ENCODE measurements at places on chromosomes 11 and 22. TPM values are rescaled to one million over a fixed set of nuclear protein-coding genes. Genes with fewer than 3 reads are reported as not detected.
A peak's percentile ranks its signal among the peaks of the same experiment; 100 is the strongest.

GRCh38 chr22:36868546-36869181 lies 7.9 kb downstream of the NCF4 start:
- no peak for DNase-seq

DNA sequence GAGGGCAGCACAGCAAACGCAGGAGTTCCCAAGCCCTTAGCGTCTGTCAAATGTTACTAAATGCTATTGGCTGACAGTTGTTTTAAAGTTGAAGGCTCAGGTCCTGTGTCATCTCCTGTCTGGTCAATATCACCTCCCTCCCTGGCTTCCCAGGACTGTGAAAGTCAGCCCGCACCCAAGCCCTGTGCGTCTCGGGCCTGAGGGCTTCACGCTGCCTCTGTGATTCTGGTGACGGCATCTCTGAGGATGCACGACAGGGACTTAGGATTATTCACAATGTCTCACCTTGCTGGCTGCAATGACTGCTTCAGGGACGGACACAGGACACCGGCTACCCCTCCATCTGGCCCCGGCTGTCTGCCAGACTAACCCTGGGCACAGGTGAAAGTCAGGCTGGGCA lies 415.3 kb downstream of the CTTN start:
- DNase-seq, result no peak

GRCh38 chr22:27513021-27513420 lies 288.5 kb downstream of the MN1 start:
- DNase-seq, result no peak

DNA sequence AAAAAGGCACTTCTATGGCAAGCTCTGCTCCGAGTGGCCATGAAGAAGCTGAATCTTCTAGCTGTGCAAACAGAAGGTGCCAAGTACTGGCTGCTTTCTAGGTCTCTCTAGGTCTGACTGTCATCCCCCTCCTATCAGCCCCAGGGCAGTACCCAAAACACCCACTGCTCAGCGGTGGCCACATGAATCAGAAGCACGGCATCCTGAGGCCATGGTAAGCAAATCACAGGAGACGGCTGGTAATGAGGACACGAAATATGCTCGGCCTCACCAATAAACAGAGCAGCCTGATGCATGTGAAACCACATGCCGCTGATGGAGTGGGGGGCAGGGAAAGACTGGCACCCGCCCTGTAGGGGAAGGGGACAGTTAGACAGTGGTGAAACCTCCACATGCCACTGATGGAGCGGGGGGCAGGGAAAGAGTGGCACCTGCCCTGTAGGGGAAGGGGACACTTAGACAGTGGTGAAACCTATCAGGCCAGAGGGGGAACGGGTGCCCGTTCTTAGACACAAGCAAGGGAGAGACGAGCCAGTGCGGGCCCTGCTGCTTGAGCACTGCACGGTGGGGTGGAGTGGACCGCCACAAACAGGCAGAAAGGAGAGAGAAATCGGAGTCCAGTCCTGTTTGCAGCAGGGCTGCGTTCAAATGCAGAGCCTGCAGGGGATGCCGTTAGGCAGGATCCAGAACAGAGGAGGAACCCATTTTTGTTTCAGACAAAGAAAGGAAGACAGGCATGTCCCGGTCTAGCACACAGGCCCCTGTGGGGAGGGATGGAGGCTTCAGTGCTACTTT lies 29.9 kb upstream of the MOB2 start:
- DNase-seq, result peak; percentile 34

GRCh38 chr11:126186708-126187529 lies 24.5 kb downstream of the RPUSD4 start:
- no peak for DNase-seq

GRCh38 chr22:20117633-20118299 lies 740 bp upstream of the TRMT2A start:
- DNase-seq, result peak; percentile 38

DNA sequence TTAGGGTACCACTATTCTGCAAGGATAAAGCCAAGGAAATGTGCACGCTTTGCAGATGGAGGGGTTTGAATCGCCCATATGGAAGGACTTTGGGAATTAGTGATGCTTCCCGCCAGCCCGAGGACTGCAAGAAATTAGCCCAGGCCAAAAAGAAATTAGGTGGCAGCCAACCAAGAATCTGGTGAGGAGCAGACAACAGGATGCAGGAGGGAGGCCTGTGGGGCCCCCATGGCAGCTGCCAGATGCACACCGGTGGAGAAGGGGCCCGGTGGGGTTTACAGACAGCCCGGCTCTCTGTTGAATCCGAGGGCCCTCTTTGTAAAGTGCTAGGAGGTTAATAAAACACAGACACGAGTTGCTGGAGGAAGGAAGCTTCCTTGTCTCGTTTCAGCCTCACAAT lies 73.5 kb downstream of the TIMP3 start:
- DNase-seq, result no peak

DNA sequence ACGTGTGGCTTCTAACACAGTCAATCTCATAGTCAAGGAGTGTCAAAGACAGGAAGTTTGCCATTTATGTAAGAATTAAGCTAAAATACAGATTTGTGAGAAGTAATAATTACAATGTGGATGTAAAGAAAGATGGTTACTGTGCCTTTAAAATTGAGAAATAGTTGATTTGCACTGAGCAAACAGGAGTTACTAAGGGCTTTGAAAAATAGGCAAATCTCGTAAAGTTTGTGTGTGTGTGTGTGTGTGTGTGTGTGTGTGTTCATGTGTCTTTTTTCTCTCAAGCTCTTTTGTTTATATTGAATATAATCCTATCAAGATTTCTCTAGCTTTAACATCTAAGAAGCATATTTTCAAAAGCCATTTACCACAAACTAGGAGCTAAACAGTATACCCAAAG lies 2284.5 kb downstream of the LRRC4C start:
- DNase-seq, result no peak

DNA sequence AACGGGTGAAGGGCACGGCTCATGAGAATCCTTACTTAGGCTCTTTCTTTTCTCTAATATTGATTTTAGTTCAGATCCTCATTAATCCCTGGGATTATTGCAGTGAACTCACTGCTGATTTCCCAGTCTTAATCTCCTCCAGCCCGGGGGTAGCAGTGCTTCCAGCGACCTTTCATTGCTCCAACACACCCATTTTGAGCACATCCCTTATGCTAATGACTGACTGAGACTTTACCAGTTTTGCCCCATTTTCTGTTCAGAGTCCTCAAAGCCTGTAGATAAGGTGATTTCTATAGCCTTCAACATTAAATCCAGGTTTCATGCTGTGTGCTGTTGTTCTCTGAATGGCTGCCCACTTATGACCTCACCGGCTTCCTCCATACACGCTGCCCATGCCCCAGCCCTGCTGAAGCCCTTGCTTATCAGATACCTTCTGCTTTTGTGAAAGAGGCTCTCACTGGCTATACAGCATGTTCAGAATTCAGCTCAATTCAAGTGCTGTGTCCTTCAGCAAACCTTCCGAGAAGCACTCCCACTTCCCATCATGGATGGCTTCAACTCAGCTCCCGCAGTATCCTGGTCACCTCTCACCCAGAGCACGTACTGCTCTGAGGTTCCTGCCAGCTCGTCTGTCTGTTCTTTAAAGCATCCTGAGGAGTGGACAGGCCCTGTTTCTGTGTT lies 49.0 kb downstream of the PPFIA1 start:
- no peak for DNase-seq

GRCh38 chr11:62446091-62446490 lies 27.3 kb downstream of the SCGB1A1 start:
- DNase-seq, result peak; percentile 62

FSHB gene
- not detected for total RNA-seq

ARHGAP20 gene
- 1.6 TPM for total RNA-seq

- DNase-seq, result no peak
Measured at GRCh38 chr11:78834886-78835285, 260.2 kb upstream of the NARS2 start.

DNA sequence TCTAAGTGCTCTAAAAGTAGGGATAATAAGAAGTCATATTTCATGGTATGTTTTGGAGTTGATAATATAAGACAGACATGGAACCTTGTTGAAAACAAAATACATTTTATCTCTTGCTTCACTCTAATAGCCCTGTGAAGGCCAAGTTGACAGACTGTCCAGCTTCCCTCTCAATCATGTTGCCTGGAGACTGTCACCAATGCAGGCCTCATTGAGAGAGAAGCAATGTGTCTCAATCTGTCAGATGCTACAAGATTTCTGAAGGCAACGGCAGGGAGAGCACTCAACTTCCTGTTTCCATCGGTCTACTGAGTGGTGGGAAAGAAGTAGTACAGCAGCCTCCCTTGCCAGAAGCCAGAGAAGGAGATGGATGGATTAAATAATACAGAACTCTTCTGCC lies 23.6 kb upstream of the FJX1 start:
- DNase-seq, result no peak

DNA sequence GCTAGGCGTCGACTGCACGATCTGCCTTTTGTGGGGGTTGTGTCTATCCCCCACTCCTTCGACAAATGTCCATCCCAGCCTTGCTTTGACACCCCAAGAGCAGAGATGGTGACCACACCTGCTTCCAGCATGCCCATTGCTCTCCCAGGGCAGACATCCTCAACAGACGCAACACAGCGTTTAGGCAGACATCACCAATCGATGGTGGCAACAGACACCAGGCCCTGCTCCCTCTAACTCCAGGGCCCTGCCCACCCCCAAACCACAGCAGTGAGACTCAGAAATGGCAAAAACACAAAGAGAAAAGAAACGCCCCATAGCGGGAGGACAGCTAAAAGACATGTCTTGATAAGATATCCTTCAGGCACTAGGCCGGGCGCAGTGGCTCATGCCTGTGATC lies 150.9 kb downstream of the CRYBB2 start:
- no peak for DNase-seq

DNA sequence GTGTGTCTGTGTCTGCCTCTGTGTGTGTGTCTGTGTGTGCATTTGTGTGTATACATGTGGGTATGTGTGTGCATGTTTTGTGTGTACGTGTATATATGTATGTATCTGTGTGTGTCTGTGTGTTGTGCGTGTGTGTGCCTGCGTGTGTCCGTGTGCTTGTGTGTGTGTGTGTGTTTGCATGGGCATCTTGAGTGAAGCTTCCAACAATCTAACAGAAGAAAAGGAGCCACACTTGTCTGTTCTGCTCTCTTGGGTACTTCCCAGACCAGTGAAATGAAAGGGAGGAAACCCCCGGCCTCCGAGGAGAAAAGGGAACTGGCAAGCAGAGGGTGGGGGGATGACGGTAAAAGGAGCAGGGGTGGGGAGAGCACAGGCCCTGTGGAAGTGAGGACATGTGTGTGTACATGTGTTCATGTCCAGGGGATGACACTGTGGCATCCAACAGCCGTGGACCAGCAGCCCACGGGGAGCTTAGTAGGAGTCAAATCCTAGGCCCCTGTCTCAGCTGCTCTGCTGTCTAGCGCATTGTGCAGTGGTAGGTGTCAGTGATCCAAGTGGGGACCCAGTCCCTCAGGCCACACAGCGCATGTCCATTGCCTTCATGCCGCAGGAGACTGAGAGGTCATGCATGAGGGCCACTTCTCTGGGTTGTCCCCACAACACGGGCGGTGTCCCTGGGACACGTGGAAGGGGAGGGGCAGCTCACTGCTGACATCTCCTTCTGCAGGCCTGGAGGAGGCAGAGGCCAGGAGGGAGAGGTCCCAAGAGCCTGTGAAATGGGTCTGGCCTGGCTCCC lies 8.1 kb downstream of the CSF2RB start:
- no peak for DNase-seq

DNA sequence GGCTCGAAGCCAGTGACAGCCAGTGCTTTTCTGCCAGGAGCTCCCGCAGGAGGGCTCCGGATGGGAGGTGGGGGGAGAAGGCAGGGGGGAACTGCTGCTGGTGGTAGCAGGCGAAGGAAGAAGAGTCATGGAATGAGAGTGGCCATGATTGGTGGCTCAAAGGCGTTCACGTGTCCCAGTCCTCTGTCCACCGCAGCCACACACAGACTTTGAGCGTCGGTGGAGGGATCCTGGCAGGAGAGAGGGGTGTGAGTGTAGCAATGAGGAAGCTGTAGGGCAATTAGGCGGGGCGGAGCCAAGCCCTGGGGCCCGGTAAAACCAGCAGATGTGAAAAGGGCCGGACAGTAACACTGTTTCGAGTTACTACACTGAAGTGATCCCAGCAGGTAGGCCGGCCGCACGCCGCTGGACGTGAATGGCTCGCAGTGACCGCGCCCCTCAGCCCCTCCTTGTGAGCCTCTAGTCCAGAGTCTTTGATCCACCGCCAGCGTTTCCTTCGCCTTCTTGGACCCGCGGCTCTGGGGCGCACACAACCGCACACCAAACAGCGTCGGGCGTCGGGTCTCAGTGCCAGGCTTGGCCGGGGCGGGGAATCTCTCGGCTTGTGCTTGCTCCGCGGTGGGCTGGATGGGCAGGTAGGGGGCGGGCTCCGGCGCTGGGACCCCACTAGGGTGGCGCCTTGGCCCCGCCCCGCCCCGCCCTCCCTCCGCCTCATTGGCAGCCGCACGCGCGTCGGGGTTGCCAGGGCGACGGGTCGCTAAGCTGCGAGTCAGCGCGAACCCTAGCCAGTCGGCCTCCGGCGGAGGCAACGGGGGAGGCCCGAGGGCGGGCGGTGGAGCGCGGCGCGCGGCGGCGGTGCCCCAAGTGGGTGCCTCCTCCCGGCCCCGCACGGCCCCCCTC lies at the start of gene LRRC10B:
LRRC10B (plus strand) TSS at position 788 of the 900 bp plus-strand sequence. CDS start 250 bp downstream, outside the sequence.
- peak; percentile 90 for DNase-seq

GRCh38 chr11:76096552-76096951 lies 109.8 kb downstream of the WNT11 start:
- DNase-seq, result no peak

FAM227A gene
- total RNA-seq, result 1.3 TPM

GLB1L2 gene
- 27.9 TPM for total RNA-seq

- DNase-seq, result no peak
Measured at GRCh38 chr11:30763951-30764350, 177.8 kb upstream of the MPPED2 start.

- DNase-seq, result no peak
Measured at GRCh38 chr11:116563028-116563711, 209.6 kb downstream of the BUD13 start.

DNA sequence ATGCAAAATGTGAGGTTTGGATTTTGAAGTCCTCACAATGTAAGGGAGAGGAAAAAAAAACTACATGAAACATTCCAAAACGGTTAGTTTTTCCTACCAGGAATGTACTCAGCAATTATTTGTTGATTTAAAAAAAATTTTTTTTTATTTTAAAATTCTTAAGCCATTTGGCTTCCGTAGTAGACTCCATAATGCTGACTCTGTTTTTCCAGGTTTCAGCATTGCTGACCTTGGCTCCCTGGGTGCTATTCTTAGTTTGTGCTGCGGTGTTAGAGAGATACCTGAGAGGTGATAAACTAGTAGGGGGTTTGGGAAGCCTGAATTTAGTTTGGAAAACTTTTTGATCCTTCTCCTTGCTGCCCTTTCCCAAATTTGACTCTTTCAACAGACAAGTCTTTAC lies 10.6 kb downstream of the STT3A start:
- DNase-seq, result no peak

MISFA gene
- total RNA-seq, result 2.8 TPM

HEPHL1 gene
- not detected for total RNA-seq

- DNase-seq, result no peak
Measured at GRCh38 chr11:64592656-64593055, 1.6 kb downstream of the SLC22A12 start.

- peak; percentile 87 for DNase-seq
Measured at GRCh38 chr11:72786305-72787215, 7.3 kb downstream of the STARD10 start.

KRTAP5-1 gene
- total RNA-seq, result not detected
